ENCODE measurements at places on chromosomes 12 and 14.

GRCh38 chr12:48028541-48029431 is 24.5 kb upstream of the COL2A1 start:
- no peak for DNase-seq

DNA sequence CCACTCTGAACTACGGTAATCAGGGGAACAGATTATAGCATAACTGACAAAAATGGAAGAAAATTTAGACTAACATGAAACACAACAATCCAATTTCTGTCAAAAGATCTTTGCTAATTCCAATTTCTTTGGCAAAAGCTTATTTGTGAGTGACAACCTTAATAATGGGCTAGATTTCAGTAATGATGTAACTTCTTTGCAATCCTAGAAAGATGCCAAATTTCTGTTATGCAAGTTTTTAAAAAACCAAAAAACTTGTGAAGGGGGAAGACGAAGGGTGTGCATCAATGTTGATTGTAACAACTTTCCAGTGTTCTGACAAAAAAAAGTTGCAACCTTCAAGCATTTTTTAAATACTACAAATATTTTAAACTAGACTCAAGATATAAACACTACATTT is 59.9 kb downstream of the DICER1 start:
- DNase-seq, result no peak

- no peak for DNase-seq
These were observed 275.7 kb upstream of the SSTR1 start for GRCh38 chr14:37932008-37932407.

DNA sequence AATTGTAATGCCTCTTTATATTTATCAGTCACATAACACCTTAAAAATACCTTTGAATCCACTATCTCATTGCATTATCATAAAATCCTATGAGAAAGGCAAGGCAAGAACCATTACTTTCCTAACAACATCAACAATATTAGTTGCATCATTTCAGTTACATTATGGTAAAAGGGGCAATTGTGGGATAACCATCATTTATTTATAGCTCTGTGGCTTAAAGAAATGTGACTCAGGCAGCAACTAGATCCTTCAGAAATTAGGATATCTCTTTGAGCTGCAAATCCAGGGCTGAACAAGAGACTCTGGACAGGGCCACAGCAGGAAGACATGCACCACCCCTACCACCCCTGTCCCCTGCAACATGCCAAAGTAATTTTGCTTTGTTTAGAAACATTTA is 36.4 kb downstream of the EPS8 start:
- no peak for DNase-seq

- no peak for DNase-seq
These were observed 140.2 kb downstream of the STXBP6 start for GRCh38 chr14:24909523-24910302.
